NCI-H748 treated with DMSO at 0.1 percent for 48 hours (cell line): ENCODE measurements at places on chromosomes 6 and 20.

GRCh38 chr6:52644253-52644652 lies 26.7 kb upstream of the TMEM14A start:
- no peak for DNase-seq

- DNase-seq, result no peak
These were observed 53.1 kb downstream of the MAFB start for GRCh38 chr20:40635971-40636370.

GRCh38 chr20:50546729-50547314 lies 36.6 kb downstream of the PTPN1 start:
- no peak for DNase-seq

GRCh38 chr6:142686507-142686887 lies 258.5 kb downstream of the HIVEP2 start:
- no peak for DNase-seq

DNA sequence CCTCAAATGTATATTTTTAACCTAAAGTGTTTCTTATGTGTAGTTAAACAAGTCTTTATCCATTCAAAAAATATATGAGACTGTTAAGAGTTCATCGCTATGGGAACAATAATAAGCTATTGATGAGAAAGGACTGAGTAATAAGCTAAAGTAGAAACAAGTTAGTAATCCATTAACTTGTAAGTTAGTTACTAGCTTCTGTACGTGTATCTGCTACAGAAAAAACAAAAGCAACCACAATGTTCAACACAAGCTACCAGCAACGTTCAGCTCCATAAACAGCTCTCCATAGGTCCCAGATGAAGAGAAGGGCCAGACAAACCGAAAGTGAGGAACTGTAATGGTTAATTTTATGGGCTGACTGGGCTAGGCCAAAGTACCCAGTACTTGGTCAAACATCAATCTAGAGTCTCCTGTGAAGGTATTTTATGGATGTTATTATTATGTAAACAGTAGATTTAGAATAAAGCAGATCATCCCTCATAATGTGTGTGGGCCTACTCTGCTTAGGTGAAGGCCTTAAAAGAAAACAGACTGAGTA lies 33.8 kb upstream of the FAM135A start:
- DNase-seq, result no peak

DNA sequence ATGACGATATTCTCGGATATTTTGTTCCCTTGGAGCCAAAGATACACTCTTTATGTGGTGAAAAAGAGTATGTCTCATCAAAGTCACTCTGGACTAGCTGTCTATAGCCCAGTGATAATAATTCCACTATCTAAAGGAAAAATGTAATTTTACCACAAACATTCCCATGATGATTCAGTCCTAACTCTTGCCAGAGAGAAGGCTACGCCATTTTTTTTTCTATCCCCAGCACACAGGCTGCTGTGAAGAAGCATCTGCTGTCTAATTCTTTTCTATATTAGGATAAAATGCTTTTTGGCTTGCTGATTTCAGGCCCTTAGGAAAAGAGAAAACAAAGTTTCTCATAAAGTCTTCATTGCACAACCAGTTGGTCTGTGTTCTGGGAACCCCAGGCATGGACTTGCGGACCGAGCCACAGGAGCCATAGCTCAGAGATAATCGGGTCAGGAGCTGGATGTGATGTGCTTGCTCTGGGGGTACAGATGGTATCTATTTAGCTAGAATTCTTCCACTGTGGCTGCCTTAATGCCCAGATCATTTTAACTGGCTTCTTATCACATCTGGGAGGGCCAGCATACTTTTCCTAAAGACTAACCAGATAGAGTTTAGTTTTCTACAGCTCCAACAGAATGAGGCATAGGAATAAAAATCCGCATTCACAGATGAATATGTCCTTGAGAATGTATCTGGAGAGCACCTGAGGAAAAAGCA lies 683.7 kb upstream of the ID4 start:
- DNase-seq, result no peak

GRCh38 chr20:5309971-5310370 lies 6.8 kb downstream of the PROKR2 start:
- DNase-seq, result no peak

GRCh38 chr20:4905613-4906012 lies 95.7 kb downstream of the SLC23A2 start:
- no peak for DNase-seq

DNA sequence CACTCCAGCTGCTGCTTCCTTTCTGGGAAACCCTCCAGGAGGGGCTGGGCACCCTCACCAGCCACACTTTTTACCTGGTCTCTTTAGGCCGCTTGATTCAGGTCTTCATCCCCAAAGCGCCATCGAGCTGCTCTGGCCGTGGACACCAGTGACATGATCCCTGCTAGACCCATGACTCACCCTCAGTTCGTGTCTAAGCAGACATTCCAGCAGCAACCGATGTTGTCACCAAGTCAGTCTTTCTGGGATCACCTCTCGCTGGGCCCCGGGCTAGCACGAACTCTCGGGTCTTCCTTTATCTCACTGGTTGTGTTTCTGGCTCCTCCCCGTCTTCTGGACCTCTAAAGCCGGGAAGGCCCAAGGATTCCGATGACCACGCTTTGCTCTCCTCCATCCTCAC lies 43.0 kb upstream of the GPR31 start:
- no peak for DNase-seq

DNA sequence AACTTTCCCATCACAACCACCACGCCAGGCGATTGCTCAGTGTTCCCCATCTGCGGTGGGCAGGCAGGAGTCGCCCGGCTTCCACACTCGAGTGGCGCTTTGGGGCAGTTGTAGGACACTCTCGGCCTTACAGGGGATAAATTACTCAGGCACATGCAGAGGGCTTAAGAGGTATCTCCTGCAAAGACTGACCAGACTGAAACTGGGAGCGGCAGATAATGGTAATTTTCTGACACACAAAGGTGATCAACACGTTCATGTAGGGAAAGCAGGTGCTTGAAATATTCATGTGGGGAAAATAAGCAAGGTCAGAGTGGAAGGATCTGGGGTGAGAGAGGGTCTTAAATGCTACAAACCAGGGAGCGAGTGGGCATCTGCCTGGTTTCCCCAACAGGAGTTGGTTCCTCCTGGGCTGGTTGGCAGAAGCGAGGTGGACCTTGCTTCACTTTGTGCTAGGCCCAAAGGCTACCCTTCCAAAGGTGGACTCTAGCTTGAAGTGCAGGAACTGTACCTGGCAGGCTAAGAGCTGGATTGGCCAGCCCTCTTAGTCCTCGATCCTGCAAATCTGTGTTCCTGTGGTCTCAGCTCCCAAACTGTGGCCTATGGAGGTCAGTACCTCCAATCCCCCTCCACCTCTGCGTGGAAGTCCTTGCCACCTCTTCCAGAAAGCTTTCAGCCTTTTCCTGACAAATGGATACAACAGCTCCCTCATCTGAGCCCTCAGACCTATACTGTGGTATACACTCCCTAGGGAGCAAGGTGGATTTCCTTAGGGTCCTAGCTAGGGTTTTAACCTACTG lies 16.7 kb downstream of the PLAGL2 start:
- peak; percentile 46 for DNase-seq

DNA sequence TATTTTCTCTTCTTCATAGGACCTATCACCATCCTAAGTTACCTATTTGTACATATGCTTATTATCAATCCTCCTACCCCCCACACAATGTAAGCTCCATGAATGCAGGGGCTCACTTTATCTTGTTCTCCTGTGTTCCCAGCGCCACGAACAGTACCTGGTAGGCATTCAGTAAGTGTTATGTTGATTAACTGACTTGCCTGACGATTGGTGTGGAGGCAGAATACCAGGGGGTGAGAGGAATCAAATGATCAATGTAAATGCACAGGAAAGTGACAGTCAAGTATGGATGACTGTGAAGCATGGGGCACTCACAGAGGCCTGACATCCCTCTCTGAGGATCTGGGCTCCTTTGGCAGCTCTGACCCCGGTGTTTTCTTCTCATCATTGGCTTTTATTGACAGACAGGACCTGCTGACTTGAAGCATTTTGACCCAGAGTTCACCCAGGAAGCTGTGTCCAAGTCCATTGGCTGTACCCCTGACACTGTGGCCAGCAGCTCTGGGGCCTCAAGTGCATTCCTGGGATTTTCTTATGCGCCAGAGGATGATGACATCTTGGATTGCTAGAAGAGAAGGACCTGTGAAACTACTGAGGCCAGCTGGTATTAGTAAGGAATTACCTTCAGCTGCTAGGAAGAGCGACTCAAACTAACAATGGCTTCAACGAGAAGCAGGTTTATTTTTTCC lies 6.1 kb upstream of the IFT52 start:
- no peak for DNase-seq

GRCh38 chr6:128241216-128241615 lies 279.2 kb downstream of the PTPRK start:
- DNase-seq, result no peak

DNA sequence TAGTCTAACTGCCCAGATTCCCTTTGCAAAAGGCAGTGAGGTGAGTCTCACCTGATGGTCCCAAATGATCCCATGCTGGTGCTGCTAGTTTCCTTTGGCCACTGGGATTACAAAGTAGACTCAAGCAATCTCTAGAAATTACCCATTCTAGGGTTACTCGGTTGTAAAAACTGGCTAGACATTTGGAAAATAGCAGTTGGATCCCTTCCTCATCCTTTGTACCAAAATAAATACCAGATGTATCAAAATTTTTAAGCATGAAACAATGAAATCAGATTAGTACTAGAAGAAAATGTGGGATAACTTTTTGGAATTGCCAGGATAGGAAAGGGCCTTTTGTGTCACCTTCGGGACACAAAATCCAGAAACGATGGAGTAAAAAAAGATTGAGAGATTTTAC lies 112.9 kb upstream of the TOP1 start:
- DNase-seq, result no peak

- DNase-seq, result no peak
These were observed 45.2 kb upstream of the GFRAL start for GRCh38 chr6:55282115-55282514.

- DNase-seq, result no peak
These were observed 288.9 kb downstream of the PREX1 start for GRCh38 chr20:48538856-48539255.

DNA sequence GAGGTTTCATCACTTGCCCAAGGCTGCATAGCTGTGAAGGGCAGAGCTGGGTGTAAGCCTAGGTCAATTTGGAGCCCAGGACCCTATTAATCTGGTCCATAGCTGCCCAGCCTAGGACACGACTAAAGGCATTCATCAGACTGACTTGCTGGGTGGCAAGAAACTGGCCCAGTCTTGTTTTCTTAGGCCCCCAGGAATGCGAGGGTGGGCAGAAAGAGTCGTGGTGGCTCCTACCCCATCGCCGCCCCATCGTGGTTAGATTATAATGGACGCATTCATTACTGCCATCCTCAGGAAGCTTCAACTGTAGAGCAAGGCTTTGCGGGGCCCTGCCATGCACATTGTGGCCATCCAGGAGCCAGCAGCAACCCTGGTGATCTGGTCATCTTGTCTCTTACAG lies 16.1 kb downstream of the DYNLRB1 start:
- no peak for DNase-seq

DNA sequence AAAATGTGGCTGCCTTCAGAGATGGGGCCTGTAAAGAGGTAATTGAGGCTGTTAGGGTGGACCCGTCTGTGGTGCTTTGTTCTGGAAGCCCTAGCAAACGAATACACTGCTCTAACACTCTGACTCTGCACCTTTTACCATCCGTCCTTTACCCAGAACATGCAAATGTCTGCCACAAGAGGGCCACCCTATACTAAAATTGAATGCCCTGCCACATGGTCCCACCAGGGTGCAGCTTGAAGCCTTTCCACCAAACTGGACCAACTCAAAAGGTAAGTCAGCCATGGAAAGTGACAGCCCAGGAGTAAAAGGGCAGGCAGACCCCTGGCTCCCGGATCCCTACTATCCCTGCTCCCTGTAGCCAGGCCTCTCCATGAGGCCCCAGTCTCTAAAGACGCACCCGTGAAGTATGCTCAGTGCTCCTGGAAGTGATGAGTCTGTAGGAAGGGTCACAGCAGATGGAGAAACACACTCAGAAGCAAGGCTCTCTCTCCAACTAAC lies 5.8 kb upstream of the BFSP1 start:
- peak; percentile 89 for DNase-seq

GRCh38 chr6:95574811-95575210 lies 2.5 kb upstream of the MANEA start:
- no peak for DNase-seq

DNA sequence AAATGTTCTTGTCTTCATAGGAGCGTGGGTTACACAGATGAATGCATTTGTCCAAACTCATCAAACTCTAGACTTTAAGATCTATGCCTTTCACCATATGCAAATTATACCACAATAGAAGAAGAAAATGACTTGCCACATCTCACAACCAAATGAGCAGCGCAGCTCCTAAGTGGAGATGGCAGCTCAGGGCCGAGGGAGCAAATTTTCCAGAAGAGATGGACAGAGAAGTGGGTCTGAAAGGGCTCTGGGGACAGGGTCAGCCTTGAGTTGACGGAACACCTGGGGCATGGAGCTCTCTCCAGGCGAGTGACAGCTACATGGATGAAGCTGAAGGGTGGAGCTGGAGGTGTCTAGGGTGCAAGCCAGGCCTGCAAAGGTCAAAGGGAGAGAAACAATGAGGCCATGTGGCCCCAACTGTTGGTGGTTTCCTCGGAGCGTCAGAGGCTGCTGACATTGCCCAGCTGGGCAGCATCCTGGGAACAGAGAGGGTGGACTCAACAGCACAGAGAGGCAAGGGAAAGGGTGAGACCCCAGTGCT lies 228.3 kb downstream of the NRN1 start:
- no peak for DNase-seq

- DNase-seq, result no peak
These were observed 27.6 kb downstream of the ZNF311 start for GRCh38 chr6:28977341-28978132.

DNA sequence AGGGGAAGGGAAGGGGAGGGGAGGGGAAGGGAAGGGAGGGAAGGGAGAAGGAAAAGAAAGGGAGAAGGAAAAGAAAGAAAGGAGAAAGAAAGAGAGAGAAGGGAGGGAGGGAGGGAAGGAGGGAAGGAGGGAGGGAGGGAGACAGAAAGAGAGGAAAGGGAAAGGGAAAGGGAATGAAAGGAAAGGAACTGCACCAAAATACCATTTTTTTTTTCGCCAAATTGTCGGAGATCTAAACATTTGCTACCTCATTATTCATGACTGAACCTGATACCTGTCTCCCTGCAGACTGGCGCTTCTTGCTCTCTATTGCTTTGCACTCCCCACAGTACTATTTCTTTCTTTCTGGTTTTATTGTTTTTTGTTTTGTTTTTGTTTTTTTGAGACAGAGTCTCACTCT lies 117.3 kb upstream of the LGSN start:
- DNase-seq, result no peak

DNA sequence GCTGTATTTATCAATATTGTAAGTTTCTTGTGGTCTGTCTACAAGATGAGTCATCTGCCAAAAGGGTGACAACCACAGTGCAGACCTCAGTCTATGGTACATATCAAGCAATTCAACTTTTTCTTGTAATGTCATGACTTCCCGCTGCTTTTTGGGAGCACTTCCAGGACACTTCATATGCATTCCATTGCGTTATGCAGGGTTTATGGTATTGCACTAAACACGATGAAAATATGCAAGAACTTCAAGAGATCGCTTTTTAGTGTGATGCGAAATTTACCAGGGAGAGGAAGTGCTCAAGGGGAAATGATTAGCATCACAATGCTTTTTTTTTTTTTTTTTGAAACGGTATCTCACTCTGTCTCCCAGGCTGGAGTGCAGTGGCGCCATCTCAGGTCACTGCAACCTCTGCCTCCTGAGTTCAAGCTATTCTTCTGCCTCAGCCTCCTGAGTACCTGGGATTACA lies 166.5 kb downstream of the TFAP2A start:
- no peak for DNase-seq
